ENCODE measurements at places on chromosomes 16 and 17.

DNA sequence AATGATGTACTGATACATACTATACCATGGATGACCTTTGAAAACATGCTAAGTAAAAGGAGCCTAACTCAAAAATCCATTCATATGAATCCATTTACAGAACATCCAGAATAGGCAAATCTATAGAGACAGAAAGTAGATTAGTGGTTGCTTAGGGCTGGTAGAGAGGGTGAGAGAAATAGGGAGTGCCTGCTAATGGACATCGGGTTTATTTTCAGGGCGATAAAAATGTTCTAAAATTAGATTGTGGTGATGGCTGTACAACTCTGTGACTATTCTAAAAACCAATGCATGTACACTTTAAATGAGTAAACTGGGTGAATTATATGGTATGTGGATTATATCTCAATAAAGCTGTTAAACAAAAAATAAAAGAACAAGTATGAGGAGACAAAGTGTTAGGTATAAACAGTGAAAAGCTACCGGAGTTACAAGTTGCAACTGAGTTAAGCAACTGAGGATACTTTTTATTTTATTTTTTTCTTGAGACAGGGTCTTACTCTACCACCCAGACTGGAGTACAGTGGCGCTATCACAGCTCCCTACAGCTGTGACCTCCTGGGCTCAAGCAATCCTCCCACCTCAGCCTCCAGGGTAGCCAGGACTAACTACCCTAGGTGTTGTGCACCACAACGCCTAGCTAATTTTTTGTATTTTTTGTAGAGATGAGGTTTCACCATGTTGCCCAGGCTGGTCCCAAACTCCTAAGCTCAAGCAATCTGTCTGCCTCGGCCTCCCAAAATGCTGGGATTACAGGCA lies 75.5 kb upstream of the CORO6 start:
- no peak for DNase-seq

DNA sequence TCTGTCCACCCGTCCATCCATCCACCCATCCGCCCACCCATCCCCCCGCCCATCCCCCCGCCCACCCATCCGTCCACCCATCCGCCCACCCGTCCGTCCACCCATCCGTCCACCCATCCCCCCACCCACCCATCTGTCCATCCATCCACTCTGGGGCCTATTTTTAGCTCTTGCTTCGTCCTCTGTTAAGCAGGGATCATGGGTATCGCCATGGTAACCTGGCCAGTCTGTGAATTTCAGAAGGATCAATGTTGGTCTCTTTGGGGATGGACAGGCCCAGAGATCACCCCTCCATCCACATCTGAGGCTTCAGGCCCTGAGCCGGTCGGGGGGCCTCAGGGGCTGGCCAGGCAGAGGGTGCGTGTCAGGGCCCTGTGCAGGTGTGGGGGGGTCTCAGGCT lies 15.2 kb upstream of the DPEP1 start:
- DNase-seq, result no peak

DNA sequence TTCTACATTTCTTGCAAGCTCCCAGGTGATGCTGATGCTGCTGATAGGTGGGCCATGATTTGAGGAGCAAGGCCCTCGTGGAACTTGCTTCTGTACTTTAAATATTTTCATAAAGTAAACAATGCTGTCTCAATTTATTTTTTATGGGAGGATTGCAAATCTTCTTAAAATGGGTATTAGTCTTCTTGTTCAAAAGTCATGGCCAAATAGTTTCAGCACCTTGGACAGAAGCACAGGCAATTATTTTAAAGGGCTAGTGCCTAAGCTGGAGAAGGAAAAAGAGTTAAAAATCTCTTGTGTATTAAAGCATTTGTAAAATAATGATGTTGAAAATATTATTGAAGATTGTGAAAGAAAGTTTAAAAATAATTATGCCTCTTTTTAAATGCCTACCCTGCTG lies 50.5 kb downstream of the GPR139 start:
- no peak for DNase-seq

DNA sequence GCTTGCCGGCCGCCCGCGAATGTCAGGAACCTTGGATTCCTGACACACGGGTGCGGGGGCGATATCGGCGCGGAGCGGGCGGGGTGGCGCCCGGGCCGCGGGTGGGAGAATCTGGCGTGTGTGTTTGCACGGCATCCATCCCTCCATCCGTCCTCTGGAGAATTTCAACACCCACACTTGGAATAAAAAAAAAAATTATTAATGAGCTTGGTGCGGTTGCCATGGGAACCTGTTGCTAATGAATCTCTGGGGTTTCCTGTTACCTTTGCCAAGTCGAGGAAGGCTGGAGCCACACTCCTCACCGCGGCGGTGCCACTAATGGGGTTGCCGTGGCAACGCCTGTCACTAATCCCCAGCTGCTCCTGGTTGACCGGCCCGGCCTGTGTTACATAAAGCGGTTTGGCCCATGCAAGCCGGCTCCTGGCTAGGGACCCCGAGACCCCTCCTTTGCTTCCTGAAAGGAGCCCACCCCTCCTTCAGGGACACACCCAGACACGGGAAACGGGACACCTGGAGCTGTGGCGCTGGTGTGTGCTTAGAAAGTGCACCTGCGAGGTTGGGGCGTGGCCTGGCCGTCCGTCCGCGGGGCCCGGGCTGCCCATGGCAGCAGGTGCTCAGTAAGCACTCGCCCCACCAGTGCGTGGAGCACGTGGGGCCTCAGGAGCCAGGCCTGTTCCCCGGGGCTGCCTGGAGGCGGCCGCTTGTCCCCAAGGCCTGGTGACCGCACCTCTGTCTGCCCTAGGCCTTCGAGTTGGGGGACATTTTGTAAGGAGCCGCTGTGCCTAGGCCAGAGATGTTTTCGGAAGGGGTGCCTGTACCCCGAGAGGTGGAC lies 14.6 kb downstream of the CACNA1H start:
- DNase-seq, result no peak

GRCh38 chr16:16145286-16145685 lies 78.0 kb downstream of the ABCC6 start:
- DNase-seq, result no peak

GRCh38 chr17:34840750-34841149 lies 120.5 kb downstream of the CCT6B start:
- no peak for DNase-seq

DNA sequence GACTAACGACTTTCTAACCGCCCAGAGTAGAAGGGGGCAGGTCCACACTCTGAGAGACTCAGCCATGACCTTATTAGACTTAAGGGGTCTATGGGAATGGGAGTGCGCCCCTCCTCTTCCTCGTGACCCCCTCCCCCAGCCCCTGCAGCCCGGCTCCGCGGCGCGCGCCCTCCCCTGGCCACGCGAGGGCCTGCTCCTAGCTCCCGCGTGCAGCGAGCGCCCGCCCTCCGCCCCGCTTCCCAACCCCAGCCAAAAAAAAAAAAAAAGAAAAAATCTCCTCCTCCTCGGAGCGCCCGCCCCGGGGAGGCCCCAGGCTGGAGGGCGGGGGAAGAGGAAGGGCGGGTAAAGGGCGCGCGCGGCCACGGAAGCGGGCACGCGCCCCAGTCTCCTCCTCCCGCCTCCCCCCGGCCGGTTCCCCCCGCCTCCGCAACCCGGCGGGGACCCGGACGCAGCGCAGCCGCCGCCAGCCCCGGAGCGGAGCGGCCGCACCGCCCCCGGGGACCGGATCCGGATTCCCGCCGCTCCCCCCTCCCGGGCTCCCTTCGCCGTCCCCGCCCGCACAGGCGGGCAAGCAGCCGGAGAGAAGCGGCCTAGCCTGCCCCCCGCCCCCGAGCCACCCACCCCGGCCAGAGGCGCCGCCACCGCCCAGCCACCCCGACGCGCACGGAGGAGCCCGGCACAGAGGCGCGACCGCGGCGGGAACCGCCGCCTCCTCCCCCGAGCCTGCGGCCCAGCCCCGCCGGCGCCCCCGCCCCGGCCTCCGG lies 949 bp downstream of the UBTF start:
- DNase-seq, result peak; percentile 86

DNA sequence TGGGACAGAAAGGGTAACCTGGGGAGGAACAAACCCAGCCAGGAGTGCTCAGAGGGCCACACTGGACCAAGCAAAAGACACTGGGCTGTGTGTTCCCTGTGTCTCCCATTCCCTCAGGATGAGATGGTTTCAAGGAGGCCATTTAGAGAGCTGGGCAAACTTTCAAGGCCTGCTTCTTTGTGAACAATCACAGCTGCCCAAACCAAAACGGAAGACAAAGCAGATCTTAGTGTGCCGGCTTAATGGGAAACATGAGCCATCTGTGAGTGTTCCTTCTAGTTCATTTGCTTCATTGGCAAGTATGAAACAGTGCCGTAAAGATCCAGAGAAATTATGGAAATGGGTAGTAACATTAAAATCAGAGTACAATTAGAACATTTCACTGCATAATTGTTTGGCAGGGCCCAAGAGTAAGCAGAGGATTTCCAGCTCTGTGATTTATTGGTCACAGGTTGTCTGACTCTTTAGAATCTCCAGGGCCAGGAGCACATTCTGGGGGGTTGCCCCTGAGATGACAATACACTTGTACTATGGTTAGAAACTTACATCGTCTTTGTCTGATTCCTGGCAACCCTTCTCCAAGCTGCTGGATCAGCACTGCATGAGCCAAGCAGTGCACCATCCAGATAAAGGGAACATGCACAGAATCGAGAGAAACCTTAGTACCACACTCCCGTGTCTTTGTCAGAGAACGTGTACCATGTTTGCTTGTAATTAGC lies 412.1 kb downstream of the RBFOX1 start:
- DNase-seq, result no peak

DNA sequence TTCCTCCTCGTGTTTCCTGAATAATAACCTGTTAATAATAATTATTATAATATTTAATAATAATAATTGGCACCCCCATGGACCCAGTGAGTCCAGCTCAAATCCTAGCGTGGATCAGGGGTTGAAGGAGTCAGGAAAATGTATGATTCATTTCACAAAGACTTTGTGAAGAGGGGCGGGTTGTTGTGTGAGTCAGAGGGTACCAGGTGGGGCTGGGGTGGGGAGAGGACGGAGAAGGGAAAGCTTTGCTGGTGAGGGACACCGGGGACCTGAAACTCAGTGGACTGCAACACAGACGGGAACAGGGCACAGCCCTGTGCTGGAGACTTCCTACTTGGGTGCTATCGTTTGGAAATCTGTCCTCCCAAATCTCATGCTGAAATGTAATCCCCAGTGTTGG lies 3.1 kb upstream of the ADORA2B start:
- DNase-seq, result no peak

- no peak for DNase-seq
Observed at GRCh38 chr17:80645706-80646325, 101.2 kb downstream of the RPTOR start.

DNA sequence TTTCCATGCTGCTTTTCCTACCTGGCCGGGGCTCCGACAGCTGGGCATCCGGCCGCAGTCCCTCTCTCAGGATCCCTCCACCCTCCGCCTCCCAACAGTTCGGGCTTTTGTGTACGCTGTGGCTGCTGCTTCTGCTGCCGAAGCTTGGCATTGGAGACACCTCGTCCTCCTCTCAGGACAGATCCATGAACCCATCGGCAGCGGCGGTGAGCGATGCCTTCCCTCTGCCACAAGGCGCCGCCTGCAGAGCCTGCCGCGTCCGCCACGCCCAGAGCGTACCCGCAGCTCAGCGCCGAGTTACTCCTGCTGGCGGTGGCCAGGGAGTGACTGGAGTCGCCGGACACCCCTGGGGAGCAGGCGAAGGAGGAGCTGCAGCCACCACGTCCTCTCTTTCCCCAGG lies 2032.8 kb downstream of the TP53TG3F start:
- no peak for DNase-seq

DNA sequence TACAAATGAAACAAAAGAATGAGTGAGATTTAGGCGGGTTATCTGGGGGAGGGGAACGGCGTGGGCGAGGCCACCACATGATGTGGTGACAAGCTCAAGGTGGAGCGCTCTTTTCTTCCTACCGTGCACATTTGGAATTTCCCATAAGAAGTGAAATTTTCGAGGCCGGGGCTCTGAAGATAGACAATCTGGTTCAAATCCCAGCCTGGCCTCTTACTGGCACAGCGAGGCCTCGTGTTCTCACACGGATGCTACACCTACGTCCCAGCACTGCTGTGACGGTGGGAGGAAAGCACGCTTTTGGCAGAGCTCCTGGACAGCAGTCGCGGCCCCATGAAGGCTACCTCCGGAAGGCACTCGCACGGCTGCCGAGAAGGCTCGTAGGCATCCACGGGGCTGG lies 25.2 kb downstream of the ZDHHC7 start:
- peak; percentile 37 for DNase-seq

- no peak for DNase-seq
Observed at GRCh38 chr17:61411261-61412142, 11.9 kb downstream of the TBX2 start.

GRCh38 chr17:66978514-66979061 lies 14.1 kb downstream of the CACNG4 start:
- DNase-seq, result no peak

DNA sequence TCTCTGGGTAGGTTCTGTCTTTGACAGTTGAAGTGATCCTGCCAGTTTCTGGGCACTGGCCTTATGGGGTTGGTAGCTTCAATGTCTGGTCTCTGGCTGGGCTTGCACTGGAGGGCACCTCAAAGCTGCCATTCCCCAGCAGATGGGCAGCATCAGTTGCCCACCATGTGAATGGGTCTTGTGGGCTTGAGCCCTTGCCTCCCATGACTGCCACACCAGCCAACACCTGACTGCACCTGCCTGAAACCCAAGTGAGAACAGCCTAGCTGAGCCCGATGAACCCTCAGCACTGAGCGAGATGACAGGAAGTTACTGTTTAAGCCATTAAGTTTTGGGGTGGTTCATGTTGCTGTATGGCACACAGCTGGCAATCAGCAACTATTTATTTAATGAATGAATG lies 69.1 kb upstream of the AXIN2 start:
- no peak for DNase-seq

DNA sequence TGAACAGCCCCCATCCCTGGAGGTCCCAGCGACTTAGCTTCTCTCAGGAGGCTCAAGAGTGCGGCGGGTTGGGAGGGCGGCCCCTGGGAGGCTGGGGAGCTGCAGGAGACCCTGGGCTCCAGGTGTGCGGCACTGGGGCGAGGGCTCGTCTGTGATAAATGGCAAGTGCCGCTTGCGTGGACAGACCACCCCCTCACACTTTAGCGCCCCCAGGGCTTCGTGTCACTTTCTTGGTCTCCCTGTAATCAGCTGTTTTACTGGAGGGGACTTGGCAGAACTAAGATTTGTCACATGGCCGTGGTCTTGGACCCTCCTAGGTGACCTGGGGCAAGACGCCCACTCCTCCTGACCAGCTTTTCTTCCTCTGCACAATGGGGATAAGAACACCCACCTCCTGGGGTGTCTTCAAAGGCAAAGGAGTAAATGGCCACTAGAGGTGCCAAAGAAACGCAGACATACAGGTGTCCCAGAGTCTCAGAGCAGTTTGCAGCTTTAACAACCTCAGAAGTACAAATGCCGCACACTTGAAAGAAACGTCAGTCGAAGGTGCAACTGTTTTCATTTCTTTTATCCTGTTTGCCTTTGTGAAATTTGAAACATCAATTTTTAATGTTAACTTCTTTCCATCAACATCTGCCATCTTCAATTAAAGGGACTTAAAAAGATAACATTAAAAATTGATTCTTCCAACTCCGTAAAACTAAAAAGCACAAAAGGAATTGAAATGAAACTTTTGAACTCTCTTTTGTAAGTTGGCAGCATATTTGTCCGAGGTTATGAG lies 946 bp downstream of the OSGIN1 start:
- DNase-seq, result no peak

- DNase-seq, result peak; percentile 67
Observed at GRCh38 chr17:64780096-64781013, 118.2 kb upstream of the SMURF2 start.
